ENCODE measurements at places on chromosomes 2 and 18.

DNA sequence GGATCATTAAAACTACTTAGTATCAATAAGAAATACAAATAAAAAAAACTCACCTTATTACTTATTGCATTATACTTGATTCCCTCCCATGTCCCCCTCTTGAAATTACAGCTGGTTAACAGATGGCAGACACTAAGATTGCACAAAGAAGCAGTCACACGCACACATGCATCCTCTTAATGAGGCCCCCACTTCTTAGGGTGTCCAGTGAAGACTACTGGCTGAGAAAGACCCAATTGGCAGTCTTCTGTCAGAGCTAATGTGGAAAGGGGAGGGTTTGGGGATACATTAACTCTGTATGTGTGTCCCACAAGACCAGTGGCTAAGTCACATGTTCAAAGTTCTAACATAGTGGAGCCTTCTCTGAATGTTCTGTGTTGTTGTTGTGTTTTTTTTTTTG lies 210.7 kb downstream of the MTX2 start:
- no peak for DNase-seq

GRCh38 chr18:24968238-24968775 lies 383.7 kb downstream of the ZNF521 start:
- DNase-seq: no peak

DNA sequence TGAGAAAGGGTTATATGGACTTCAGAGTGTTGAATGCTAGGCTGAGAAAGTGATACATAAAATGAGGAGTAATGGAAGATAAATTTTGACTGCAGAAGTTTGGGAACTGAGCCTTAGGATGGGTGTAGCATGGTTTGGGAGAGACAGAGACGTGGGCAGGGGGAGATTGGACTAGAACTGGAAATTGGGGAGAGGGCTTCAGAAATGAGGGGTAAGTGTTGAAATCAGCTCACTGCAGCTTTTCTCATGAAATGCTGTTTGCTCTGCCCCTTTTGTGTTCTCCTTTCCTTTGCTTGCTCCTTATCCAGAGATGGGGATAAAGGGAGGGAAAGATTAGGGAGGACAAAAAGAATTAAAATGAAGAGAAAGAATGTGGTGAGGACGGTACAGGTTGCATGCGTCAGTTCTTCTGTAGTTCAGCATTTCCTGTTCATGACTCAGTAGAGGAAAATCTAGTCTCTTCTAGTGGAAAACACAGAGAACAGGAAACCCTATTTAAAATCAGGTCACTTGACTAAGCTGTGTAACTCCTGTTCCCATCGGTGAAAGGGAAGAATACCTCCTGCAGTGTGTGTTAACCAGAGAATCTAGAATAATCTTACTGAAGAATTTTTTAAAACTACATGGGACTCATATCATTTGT lies 105.6 kb downstream of the CRIM1 start:
- no peak for DNase-seq

DNA sequence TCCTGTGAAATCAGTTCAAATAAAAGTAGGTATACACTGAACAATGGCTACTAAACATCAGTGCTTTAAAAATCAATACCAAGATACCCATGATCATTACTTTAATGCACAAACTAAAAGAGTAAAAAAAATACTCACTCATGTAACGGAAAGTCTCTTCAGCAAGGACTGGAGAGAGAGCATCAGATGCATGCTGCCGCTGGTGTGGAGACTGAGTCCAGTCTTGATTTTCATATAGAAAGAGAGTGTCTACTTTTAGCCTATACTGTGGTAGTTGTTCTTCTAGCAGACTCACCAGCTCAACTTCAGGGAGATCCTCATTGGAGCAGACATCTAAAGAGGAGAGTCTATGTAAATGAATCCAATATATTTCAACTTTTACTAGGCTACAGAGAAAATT lies 44.0 kb downstream of the TRAK2 start:
- DNase-seq: no peak

- no peak for DNase-seq
These were observed 245.6 kb downstream of the FAM210A start for GRCh38 chr18:13480571-13481255.

DNA sequence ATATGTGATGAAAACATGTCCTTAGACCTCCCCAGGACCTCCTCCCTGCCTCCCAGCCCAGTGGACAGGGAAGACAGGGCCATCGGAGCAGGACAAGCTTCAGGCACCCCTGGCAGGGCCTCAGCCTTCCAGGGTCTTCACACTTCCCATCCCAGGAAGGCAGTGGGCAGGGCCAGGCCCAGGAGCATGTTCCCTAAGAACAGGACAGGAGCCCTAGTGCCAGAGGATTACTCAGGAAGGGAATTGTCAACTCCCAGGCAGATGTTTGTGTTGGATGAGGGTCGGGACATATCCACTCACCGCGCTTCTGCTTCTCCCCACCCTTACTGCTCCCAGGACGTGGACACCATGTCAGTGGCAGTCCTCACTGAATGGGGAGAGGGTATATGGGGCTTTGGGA lies 138.9 kb downstream of the TNS1 start:
- no peak for DNase-seq

GRCh38 chr2:67625690-67626475 lies 228.8 kb downstream of the ETAA1 start:
- DNase-seq: no peak

GRCh38 chr18:55981712-55982475 lies 393.9 kb upstream of the TCF4 start:
- DNase-seq: no peak

- DNase-seq: no peak
These were observed 56.9 kb downstream of the CTIF start for GRCh38 chr18:48595703-48596218.

DNA sequence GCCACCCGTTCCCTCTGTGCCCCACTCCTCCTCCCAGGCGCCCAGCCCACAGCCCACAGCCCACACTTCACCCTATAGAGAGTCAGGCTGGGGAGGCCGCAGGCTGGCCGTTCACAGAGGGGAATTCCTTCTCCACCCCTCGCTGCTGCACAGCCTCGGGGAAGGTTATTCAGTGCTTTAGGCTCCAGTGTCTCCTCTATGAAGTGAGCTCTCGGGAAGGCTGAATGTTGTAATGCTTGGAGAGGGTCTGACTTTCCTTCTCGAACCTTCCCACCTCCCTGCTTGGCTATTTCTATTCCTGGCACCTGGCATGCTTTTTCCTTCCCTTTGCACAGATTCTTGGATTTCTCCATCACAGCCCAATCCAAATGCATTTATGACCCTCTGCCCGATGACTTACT lies 62.5 kb upstream of the SMAD7 start:
- DNase-seq: no peak

DNA sequence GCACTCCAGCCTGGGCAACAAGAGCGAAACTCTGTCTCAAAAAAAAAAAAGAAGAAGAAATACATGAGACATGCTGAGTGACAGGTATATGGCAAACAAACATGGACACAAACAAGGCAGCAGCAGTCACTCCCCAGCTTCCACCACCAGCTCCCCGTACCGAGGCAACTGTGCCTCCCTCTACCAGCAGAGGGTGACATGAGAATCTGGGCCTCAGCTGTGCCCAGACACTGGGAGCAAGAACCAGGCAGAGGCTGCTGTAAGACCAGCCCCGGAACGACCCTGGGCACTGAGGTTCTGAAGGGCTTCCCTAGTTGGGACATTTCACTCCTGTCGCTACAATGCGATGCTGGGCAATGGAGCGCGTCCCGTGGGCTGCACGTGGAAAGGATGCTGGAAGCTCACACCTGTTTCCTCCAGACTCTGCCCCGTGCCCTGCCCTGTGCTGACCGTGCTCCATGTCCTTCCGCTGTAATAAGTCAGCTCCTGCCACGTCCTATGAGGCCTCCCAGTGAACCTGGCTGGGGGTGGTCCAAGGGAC lies 37.1 kb downstream of the BOK start:
- peak; percentile 30 for DNase-seq

GRCh38 chr2:225429717-225430116 lies 30.2 kb downstream of the NYAP2 start:
- no peak for DNase-seq

- no peak for DNase-seq
These were observed 25.5 kb downstream of the NEB start for GRCh38 chr2:151708788-151709187.

DNA sequence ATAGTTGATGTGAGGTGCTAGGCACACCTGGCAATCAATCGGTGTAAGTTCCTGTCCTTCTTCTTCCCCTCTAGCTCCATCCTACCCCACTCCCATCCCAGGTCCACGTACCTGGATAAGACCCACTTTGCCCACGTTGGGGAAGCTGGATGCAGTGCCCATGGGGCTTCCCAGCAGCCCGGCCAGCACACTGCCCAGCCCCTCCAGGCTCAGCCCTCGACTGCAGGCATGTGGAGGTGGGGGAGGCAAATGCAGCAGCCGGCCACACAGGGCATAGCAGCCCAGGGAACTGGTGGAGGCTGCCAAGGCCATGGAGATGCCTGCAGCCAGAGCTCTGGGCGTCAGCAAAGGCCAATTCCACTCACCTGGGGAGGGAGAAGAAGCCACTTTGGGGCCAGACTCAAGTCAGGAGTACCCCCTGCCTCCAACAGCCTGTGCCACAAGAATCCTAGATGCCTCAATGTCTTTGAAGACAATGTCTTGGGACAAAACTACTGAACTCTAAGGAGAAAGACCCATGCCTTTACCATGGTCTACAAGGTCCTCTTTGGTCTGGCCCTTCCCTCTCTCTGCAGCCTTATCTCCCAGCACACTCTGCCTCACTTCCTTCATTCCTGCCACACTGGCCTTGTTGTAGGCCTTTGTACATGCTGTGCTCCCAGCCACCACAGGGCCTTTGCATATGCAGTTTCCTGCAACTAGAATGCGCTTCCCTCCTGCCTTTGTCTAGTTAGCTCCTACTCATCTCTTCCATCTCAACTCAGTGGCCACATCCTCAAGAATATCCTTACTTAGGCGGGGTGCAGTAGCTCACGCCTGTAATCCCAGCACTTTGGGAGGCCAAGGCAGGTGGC lies 4.5 kb downstream of the SLC23A3 start:
- no peak for DNase-seq

DNA sequence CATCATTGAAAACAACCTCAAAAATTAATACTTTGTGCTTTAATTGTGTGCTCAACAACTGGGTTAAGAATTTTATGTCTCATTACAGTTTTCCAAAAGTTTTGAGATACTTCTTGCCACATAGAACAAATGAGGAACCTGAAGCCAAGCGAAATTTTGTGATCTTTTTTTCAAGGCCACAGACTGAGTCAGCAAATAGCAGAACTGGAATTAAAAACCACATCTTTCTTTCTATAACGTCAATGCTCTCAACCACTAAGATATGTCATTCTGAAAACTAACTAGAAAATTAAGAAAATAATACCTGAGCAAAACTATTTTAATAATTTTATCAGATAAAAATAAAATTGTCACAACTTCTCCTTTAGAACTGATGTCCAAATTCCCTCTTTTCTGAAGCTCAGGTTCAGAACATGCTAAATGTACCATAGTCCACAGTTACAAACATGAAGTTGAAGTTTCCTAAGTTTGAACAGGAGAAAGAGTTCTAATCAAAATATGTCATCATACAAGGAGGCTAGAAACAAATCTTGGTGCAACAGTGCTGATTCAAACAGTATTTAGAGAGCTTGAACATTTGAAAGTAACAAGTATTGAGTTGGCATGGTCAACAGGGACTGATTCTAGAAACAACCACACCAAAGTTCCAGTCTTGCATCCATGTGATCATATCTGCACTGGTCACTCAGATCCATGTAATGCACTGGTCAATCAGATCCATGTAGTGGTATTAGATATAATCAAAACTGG lies 27.6 kb upstream of the CALCRL start:
- no peak for DNase-seq

DNA sequence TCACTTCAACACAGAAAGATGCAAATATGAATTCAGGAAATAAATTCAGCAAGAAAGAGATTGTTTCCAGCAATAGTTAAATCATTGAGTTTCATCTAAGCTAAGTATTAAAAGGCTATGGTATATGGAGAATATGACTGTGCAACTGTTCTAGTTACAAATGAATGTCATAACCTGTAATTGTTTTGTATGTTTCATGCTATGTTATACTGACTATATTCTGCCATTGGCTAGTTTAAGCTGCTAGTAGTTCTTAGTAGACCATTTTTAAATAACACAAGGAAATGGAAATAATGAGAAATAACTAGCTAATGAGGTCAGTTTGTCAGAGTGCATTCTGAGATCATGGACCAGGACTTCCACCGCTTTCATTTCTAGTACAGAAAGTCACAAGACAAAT lies 1154.9 kb upstream of the TMEFF2 start:
- no peak for DNase-seq

GRCh38 chr2:129755786-129756185 lies 223.7 kb upstream of the RAB6C start:
- no peak for DNase-seq

GRCh38 chr18:9765501-9765900 lies 57.4 kb downstream of the RAB31 start:
- no peak for DNase-seq

- no peak for DNase-seq
These were observed 173.9 kb downstream of the CALCRL start for GRCh38 chr2:187274146-187274545.

DNA sequence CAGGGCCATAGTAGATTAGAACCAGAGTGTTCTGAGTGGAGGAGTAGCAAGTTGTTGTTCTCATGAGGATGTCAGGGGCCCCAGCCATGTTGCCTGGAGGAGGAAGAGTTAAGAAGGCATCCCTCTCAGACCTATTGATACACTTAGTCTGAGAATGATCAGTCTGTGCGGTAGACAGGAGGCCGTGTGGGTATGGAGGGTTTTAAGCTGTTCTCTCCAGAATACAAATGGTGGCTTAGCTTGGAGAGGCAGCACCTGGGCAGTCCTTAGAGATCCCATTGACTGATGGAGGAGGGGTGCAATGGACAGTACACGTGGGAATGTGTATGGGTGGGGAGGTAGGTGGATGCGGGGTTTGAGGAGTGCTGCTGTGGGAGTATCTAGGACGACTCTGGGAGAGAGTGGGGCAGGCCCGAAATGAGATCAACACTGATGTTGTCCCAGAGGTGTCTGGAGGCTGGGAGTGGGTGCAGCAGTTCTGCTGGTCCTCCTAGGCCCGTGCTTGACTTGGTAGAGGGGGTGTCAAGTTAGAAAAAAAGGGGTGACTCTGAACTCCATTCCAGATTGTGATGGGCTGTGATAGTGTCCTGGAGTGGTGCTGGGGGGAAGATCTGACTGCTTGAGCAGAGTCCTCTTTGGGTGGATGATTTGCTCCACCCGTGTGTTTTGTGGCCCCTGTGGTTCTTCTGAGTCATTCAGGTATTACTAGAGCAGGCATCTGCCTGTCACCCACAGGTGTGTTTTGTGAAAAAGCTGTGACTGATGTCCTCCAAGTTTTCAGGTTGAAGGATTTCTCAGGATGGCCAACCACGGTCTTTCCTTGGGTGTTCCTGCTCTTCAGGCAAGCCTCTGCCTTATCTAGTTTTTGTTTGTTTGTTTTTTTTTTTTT lies 44.7 kb downstream of the C2orf42 start:
- DNase-seq: no peak

DNA sequence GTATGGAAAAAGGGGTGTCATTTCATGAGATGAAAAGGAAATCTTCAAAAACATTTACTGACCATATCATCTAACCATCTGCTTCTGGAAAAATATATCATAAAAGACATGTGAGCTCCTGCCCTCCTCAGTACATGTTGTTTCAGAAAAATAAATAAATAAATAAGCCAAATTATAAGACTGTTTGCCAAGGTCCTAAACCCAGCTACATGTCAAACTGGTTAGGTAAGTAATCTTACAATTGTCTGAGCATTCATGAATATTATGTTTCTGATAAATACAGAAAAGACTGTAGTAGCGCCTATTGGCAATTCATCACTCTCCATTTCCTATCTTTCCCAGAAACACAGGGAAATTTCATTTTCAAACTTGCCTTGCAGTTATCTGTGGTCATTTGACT lies 138.9 kb upstream of the SETBP1 start:
- DNase-seq: no peak
